Central memory CD8-positive, alpha-beta T cell (primary cell): ENCODE measurements at places on chromosomes 3 and 15.

DNA sequence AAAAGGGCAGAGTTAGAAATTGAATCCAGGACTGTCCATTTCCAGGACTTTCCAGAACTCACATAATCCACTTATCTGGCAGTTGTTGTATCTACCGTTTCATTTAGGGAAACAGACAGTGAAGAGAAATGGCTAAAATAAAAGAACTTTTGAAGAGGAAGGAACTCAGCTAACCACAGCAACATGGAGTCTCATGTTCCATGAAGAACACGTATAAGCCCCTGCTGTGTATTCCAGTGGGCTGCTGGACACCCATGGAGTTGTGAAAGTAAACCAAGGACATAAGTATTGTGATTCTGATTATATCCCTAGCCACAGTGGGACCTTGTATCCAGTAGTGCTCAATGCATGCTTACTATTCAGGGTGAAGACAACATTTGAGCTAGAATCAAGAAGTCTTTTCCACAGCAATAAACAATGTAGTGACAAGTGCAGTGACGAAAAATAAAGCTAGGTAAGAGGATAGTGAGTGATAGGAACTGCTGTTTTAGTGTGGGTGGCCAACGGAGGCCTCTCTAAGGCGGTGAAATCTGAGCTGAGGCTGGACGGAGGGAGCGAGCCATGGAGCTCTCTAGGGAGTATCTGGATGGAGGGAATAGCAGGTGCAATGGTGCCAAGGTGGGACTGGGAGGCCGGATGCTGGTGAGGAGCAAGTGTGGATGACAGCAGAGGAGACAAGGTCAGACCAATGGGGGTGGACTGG, 26.8 kb upstream of the TRH start:
- H3K36me3 ChIP-seq: no peaks in the 10 kb centered on the region
- DNase-seq: no peak
- peaks cover 34% of the 10 kb centered on the region for H3K27me3 ChIP-seq
- no peaks in the 10 kb centered on the region for H3K4me1 ChIP-seq
- no peak overlapping the region for H3K4me3 ChIP-seq

- H3K36me3 ChIP-seq: peaks cover 12% of the 10 kb centered on the region
- H3K27ac ChIP-seq: peak overlapping the region; percentile 42
- no peaks in the 10 kb centered on the region for H3K4me1 ChIP-seq
- no peak overlapping the region for H3K4me3 ChIP-seq
- no peak for DNase-seq
- no peaks in the 10 kb centered on the region for H3K27me3 ChIP-seq
Measured at GRCh38 chr3:136840252-136840651, 21.3 kb downstream of the SLC35G2 start.

DNA sequence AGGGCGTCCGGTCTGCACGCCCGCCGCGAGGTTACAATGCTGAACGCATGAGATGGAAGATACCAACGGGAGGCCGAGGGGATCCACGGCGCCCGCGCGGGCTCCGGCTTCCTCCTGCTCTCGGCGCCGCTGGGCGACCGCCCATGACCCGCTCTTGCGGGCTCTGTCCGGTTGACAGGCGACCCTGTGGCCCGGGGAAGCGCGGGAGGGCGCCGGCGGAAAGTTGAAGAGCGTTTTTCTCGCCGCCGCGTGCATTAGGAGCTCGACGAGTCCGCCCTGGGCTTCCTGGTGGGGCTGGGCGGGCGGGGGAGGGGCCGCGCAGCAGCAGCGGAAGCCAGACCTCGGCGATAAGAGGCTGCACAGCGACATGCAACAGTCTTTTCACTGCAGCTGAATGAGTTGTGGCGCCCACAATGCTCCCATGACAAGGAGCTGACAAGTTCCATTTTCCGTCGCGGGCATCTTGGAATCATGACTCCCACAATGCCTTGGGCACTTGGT, at the start of gene MBNL1:
Gene MBNL1 (plus strand): TSS at position 375 of the 501 bp plus-strand sequence. CDS start 31,265 bp downstream, outside the sequence.
- H3K4me1 ChIP-seq: peaks cover 71% of the 10 kb centered on the region
- H3K27me3 ChIP-seq: no peaks in the 10 kb centered on the region
- H3K36me3 ChIP-seq: peaks cover 51% of the 10 kb centered on the region
- DNase-seq: peak; percentile 79
- H3K4me3 ChIP-seq: peak within 1 kb of the TSS; percentile 92

DNA sequence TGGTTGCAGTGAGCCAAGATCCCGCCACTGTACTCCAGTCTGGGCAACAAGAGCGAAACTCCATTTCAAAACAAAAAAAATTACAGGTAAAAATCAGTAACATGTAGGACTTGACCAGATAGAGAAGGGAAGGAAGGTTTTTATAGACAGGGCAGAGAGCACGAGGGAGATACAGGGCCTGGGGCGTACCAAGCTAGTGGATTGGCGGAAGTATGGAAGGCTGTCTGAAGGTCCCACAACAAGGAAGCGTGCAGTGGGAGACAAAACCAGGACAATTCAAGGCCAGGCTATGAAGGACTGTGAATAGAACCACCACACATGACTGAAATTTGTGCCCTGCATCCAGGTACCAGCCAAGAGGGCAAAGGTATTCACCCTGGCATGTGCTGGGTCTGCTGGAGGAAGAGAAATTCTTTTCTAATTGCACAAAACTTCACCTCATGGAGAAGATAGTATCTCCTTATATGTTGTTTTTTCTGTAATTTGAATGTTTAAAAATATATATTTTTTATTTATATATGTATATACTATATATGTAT, 33.0 kb upstream of the BCL2A1 start:
- H3K27me3 ChIP-seq: no peaks in the 10 kb centered on the region
- H3K4me3 ChIP-seq: no peak overlapping the region
- DNase-seq: no peak
- H3K36me3 ChIP-seq: no peaks in the 10 kb centered on the region
- H3K27ac ChIP-seq: no peak overlapping the region

GRCh38 chr3:146382386-146382785, 87.0 kb downstream of the PLSCR2 start:
- peaks cover 10% of the 10 kb centered on the region for H3K27me3 ChIP-seq
- no peaks in the 10 kb centered on the region for H3K4me1 ChIP-seq
- H3K27ac ChIP-seq: no peak overlapping the region
- no peaks in the 10 kb centered on the region for H3K36me3 ChIP-seq
- no peak for DNase-seq

DNA sequence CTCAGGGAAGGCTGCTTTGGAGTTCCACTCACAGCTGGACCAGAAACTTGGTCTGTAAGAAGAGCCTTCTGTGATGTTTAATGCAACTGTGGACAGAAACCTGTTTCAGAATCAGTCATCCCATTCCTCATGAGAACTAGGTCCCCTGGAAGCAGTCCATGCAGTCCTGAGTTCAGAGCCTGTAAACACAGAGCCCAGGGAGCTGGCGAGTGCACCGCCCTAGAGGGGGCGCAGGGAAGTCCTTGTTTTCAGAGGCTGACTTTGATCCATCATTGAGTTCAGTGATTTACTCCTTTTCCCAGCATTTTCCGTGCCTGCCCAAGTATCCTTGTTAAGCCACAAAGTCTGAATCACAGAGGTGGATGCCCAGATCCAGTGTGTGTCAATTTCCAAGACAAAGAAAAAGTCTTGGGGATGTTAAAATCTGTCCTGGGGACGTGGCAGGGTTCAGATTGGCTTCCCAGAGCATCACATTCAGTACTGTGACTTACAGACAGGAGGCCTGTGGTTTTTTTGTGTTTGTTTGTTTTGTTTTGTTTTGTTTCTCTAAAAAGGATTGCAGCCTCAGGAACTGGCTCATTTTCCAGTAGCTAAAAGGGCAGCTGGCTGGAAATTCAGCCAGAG, 9.8 kb upstream of the TXNRD3 start:
- H3K4me1 ChIP-seq: no peaks in the 10 kb centered on the region
- peaks cover 45% of the 10 kb centered on the region for H3K27me3 ChIP-seq
- no peak overlapping the region for H3K4me3 ChIP-seq
- no peak for DNase-seq

DNA sequence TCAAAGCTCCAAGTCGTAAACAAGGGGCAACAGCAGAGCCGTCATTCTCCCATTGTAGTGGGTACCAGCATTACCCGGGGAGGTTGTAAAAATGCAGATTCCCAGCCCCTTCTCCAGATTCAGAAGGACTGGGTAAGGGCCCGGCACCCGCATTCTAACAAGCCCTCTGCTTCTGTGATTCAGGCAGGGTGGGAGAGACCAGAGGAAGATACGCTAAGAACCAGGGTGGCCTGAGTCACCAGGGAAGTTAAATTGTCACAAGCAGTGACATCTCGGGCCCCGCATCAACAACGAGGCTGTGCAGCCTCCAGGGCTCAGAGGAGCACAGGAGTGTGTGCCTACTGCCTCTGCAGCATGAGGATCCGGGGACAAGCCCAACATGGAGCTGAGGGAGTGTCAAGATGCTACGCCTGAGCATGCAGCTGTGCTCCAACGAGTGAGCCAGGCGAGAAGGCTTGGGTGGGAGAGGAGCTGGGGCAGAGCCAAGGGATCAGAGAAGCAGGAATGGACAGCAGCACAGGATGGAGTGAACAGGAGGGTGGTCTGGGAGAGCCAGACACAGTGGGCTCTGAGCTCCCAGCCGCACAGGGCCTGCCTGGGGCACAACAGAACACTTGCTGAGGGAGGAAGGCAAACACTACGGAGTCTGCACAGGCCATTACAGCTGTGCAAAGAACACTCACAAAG, 68.5 kb downstream of the CPN2 start:
- H3K36me3 ChIP-seq: no peaks in the 10 kb centered on the region
- no peak overlapping the region for H3K27ac ChIP-seq
- H3K4me1 ChIP-seq: no peaks in the 10 kb centered on the region
- H3K4me3 ChIP-seq: no peak overlapping the region
- peaks cover 44% of the 10 kb centered on the region for H3K27me3 ChIP-seq

DNA sequence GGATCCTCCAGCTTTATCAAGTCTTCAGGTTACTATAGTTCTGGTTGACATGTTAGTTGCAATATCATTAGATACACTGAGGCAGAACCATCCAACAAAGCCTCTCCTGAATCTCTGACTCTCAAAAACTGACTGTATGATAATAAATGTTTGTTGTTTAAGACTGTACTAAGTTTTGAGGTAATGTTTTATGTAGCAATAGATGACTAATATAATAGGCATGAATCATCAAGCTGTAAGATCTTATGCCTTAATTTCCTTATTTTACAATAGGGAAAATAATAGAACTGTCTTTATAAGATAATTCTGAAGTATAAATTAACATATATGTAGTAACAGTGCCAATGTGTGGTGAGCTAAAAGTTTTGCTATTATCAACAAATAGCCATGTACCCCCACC, 88.9 kb upstream of the TBC1D5 start:
- no peak for DNase-seq
- no peak overlapping the region for H3K4me3 ChIP-seq
- no peaks in the 10 kb centered on the region for H3K36me3 ChIP-seq
- H3K27me3 ChIP-seq: peaks cover 24% of the 10 kb centered on the region

DNA sequence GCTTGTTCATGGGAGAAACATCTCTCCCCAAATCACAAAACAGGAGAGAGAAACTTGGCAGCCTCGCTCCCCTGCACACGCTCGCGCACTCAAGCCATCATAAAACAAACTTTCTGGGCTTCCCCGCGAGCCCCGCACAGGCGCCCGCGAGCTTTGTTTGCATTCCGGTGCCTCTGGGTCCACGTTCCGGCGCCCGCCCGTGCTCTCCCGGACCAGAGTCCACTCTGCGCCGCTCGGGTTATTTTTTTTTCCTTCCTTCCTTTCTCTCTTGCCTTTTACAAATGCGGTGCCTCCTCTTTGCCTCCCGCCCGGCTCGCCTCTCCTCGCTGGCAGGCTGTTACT, 363 bp downstream of the MAGI1 start:
- DNase-seq: no peak
- H3K27ac ChIP-seq: no peak overlapping the region
- H3K27me3 ChIP-seq: peaks cover 80% of the 10 kb centered on the region
- peak overlapping the region; percentile 73 for H3K4me3 ChIP-seq
- H3K36me3 ChIP-seq: no peaks in the 10 kb centered on the region

GRCh38 chr15:51837792-51838251, 8.4 kb downstream of the TMOD3 start:
- no peak overlapping the region for H3K27ac ChIP-seq
- peak overlapping the region; percentile 5 for H3K4me3 ChIP-seq
- H3K27me3 ChIP-seq: no peaks in the 10 kb centered on the region
- peaks cover 91% of the 10 kb centered on the region for H3K4me1 ChIP-seq

- peaks cover 26% of the 10 kb centered on the region for H3K27me3 ChIP-seq
- no peak overlapping the region for H3K27ac ChIP-seq
Measured at GRCh38 chr15:56356616-56357015, 8.6 kb upstream of the TEX9 start.

DNA sequence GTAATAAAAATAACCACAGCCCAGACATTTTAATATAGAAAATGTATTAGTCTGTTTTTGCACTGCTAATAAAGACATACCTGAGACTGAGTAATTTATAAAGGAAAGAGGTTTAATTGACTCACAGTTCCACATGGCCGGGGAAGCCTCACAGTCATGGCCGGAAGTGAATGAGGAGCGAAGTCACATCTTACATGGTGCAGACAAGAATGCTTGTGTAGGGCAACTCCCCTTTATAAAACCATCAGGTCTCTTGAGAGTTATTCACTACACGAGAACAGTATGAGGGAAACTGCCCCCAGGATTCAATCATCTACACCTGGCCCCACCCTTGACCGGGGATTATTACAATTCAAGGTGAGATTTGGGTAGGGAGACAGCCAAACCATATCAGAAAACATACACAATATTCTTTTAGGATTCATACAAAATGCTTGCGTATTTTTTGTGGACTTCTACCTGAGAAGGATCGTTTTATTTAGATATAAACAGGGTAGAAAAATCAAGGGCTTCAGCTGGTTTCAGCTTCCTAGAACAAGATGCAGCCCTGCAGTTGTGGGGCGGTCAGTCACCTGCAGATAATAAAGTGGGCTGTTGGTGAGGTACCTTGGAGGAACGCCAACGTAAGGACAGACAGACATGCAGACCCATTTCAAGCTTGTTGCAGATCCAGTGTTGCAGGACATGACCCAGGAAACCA, 101.9 kb downstream of the TNIK start:
- no peaks in the 10 kb centered on the region for H3K27me3 ChIP-seq
- H3K4me3 ChIP-seq: no peak overlapping the region
- peaks cover 71% of the 10 kb centered on the region for H3K4me1 ChIP-seq
- no peak overlapping the region for H3K27ac ChIP-seq

- H3K36me3 ChIP-seq: peaks cover 8% of the 10 kb centered on the region
- H3K27me3 ChIP-seq: no peaks in the 10 kb centered on the region
- no peak overlapping the region for H3K27ac ChIP-seq
- peaks cover 5% of the 10 kb centered on the region for H3K4me1 ChIP-seq
- DNase-seq: no peak
Measured at GRCh38 chr3:188868803-188869202, 303.0 kb upstream of the TPRG1 start.
